Activated gamma-delta T cell (primary cell): ENCODE measurements at places on chromosomes 12 and 14.

DNA sequence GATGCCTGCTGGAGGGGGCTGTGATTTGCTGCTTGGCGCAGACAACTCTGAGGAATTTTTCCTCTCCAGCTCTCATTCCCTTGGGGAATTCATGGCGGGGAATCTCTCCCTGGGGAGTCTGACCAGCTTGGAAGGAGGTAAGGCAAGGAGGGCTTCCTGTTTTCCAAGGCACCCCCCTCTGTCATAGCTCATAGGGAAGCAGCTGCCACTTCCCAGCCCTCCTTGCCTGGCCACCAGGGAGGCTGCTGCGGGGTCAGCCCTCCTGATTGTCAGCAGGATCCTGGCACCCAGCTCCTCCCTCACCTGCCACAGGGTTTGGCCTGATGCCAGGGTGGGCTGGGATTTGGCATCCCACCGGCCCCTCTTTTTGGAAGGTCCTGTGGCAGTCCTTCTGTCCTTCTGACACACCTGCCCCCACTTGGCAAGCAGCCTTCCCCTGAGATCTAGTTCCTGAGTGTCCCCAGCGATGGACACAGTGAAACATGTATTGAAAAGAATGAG, 74.9 kb downstream of the TSPAN9 start:
- DNase-seq: no peak

GRCh38 chr12:77161944-77162343, 96.6 kb upstream of the E2F7 start:
- DNase-seq: no peak

GRCh38 chr12:46209914-46210872, 58.6 kb downstream of the SLC38A1 start:
- no peak for DNase-seq

DNA sequence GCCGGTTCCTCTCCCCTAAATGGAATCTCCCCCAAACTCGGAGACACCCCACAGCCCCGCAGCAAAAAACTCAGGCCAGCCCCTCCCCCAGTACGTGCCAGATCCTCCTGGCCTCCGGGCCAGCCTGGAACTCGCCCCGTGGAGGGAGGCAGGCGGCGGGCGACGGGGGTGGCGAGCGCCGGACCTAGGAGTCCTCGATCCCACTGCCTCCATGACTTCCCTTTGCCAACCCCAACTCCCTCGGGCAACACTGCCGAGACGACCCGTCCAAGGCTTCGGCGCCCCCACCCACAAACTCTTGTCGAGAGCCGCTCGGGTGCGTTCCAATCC, 400 bp downstream of the ADCY6 start:
- DNase-seq: no peak

GRCh38 chr12:109738209-109738608, 24.6 kb downstream of the FAM222A start:
- DNase-seq: no peak
